ENCODE measurements at places on chromosomes 7 and 10.

DNA sequence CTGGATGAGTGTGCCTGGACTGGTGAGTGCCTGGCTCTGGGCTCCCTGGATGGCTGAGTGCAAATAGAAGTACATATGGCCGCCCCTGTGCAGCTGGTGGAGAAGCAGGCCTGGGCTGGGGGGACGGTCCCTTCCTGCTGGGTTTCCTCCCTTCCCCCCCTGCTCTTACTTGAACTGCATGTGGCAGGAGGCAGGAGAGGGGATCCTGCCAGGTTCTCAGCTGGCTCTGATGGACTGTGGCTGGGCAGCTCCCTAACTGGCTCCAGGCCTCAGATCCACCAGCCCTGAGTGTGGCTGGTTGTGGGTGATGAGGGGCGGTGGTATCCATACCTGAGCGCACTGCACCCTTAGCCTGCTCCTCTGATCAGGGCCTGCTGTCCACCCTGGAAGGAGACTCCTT, 26.9 kb downstream of the ADCY1 start:
- no peak for DNase-seq

DNA sequence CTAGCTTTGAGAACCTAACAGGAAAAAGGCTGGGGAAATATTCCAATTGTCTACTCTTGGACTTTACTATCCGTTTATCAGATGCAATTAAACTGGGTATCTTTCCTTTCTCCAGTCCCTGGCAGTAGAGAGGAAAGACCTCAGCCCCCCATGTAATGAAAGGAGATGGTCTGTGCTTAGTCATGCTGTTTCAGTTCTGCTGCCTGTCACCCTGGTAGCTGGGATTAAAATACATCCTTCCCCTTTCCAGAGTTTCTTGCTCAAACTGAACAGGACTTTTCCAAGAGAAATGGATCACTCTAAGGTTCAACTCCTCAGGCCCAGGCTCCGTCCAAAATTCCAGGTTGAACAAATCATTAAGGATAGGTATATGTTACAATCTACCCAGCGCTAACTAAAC, 202.9 kb downstream of the PTEN start:
- no peak for DNase-seq

GRCh38 chr10:44982114-44982460, 3.5 kb upstream of the DEPP1 start:
- DNase-seq: no peak

DNA sequence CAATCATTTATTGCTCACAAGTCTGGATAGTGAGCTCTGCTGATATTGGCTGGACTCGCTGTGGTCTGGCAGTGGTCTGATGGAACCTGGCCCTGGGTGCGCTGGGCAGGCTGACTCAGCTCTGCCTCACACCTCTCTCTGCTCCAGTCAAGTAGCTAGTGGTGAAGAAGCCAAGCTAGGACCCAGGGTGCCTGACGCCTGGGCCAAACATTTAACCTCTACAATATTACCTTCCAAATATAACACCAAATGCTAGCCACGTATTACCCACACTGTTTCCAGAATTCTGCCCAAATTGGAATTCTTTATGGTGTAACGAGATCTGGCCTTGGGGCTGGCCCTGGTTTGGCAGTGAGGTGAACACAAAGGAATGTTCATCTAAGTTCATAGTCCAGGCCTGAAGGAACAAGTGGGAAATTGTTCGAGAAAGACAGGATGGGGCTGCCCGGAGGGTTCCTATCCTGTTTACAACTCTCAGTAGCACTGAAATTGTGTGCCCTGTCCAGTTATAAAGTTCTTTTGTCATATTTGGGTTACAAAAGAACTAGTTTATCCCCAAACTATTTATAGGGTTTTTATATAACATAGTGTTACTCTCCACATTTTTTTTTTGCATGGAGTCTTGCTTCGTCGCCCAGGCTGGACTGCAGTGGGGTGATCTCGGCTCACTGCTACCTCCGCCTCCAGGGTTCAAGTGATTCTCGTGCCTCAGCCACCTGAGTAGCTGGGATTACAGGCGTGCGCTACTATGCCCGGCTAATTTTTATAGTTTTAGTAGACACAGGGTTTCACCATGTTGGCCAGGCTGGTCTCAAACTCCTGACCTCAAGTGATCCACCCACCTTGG, 16.3 kb downstream of the OR2AE1 start:
- DNase-seq: no peak

DNA sequence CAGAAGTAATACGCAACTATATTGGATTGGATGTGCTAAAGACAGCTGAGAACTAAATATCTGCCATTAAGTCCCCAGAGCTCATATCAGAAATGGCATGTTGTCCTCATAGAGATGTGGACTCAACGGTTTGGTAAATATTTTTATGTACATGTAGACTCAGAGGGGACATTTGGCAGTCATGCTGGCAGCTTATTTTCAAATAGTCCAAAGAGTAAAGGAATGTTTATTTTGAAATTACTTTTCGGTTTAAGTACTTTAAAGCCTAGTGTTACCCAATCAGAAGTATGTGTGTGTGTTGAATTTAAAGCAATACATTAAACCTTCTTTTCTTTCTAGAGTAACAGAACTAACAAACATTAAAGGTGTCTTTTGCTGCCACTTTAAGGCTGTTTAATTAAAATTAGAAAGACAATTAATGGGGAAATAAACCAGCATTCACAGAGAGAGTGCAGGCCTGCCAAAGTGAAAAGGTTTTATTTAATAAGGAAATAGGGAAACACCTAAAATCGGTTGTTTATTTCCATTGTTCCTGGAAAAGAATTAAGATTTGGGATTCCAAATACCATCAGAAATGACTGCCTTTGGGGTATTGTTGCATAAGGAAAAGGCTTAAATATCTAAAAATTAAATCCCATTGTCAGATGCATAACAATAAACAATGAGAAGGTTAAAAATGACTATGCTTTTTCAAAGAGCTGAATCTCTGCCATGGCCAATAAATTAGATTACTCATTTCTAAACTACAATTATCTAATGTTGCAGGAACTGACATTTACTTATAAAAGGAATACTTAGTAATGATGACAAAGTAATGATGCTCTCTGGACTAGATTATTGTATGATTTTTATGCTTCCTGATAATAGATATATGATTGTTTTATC, 113.4 kb upstream of the AHR start:
- DNase-seq: no peak

DNA sequence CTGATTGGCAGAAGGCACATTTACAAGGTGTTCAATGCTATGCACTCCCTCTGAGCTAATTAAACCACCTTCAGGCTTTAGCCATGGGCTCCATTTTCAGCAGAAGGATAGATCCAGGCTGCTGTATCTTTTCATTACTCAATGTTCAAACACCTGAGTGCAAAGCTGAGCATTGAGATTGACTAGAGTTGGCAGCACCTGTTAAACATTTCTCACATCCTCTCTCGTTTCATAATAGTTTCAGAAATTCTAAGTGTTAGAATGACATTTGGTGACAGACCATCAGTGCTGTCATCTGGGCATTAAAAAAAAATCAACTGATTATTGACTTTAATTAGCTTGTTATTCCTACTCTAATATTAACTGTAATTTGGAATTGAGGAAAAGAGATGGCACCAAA, 187.1 kb upstream of the SEMA3E start:
- no peak for DNase-seq

DNA sequence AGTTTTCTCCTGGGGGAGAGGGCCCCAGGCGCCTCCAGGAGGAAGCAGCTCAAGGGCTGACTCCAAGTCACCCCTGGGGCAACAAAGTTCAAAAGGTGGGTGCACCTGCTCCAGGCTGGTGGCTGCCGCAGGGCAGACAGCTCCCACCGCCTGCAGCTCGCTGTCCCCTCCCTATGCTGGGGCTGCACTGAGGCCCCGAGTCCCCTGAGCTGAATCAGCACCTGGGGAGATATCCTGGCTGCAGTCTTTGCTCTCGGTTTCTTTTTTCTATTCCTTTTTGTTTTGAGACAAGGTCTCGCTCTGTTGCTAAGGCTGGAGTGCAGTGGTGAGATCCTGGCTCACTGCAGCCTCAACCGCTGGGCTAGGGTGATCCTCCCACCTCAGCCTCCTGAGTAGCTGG, 183.4 kb downstream of the DNAJB6 start:
- no peak for DNase-seq

DNA sequence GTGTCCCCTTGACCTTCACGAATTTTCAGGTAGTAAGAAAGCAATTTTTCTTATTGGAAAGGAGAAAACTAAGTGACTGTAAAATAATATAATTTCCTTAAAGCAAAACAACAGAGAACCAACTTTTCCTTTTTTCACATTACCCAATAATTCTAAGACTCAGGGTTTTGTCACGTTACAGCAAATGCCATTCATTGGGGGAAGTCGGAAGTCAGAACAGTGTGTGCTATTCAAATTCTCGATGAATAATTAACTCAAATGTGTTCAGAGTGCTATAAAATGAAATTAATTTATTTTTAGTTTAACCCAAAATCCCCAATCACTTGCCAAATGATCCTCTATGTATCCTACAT, 40.0 kb downstream of the DIP2C start:
- no peak for DNase-seq

DNA sequence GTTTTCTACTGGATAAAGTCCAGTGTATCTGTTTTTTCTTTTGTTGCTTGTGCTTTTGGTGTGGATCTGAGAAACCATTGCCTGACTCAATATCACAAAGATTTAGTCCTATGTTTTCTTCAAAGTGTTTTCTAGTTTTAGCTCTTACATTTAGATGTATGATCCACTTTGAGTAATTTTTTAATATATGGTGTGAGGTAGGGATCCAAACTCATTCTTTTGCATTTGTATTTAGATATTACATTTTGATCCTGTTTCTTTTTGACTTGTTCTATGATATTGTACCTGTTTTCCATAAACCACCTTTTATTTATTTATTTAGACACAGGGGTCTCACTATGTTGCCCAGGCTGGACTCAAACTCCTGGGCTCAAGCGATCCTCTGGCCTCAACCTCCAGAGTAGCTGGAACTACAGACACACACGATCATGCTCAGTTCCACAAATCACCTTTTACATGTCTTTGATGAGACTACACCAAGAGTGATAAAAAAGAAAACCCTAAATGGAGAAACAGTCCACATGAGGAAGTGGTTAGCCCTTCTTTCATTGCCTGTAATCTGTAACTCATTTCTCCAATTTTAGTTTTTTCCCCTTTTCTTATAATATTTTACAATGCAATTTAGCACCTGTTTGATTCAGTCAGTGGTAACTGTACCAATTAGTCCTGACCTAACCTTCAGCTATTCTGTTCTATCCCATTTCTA, 86.0 kb downstream of the SLC37A3 start:
- no peak for DNase-seq

DNA sequence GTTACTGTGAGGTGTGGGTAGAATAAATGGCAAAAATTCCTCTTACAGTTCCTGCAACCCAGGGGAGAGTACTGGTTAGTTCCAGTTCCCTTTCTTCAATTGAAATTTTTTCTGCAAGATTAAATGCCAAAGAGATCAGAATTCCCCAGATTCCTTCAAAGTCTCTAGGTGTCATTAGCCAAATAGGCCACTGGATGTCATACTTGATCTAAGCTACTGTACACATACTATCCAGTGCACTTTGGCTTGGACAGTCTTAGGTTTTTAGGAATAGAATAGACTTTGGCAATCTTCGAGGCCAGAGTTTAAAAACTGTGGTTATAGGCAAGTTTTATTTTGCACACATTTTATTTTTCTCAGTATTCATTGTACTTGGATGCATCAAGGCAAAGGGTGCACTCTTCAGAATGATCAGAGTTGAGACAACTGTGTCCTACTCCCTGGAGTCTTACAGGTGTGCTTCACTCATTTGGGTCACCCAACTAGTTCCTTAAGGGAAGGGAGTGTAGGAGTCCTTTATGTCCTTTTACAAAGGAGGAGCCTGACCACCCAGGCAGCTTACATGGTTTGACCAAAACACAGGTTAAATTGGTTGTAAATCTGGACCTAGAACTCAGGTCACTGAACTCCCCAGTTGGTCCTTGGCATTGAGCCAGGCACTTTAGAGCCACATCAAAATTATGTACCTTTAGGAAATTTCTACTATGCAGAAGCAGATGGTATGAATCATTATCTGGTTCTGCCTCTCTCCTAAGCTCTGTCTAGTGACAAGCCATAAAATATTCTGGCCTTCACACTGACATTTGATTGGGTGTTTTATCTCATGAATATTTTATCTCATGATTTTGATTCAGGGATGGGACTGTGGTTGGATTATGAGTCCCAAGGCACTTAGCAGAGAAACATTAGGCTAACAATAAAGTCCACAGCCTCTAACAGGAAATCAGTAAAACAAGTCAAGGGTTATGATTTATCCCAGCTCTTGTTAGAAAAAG, 49.5 kb downstream of the ASAH2B start:
- no peak for DNase-seq

- no peak for DNase-seq
These were observed 162.3 kb downstream of the BAMBI start for GRCh38 chr10:28839600-28840007.

DNA sequence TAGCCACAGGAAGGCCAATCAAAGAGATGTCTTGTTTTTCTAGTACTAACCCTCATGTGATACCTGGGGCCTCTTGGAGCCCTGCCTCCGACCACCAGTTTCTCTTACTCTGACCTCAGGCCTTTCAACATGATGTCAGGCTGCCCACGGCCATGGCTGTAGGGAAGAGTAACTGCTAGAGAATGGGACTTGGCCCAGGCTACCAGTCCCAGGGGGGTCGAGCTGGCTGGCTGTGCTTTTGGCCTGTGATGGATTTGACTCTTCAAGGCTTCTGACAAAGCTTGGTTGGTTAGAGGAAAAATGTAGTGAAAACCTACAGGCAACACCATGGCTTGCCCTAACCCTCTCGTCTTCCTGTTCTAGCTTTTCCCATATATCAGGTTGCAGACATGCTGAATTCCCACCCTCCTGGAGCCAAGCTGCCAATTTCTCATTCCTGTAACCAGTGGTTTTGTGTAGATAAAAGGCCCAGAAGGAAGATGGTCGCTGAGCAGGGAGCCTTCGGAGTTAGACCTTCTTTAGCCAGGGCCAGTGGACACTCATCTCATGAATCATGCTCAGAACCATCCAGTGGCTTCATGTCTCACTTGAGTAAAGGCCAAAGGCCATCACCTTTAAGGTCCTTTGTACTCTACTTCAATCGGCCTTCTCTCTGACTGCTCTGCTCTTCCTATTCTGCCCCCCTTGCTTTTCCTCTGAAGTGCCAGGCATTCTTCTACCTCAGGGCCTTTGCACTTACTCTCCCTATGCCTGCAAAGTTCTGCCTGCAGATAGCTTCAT, 19.7 kb downstream of the SUFU start:
- DNase-seq: no peak

GRCh38 chr10:44380829-44381600, 3.9 kb downstream of the CXCL12 start:
- DNase-seq: no peak

- no peak for DNase-seq
These were observed 519 bp downstream of the PITRM1 start for GRCh38 chr10:3172081-3172445.

- no peak for DNase-seq
These were observed 17.2 kb downstream of the SGPL1 start for GRCh38 chr10:70832852-70833528.

DNA sequence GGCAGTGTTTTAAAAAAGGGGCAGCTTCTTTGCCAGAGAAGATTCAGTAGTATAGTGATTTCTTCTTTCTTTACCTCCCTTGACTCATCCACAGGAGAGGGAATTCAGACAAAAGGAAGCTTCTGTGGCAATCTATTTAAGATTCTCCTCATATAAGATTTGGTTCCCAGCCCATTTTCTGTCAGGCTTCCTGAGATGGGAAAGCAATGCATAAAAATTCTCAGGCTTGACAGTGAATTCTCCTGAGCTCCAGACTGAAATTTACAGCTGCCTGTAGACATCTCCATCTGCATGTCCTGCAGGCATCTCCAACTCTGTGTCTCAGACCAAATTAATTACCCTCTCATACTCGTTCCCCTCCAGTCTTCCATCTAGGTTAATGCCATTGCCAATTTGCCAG, 72.8 kb downstream of the TSPAN12 start:
- no peak for DNase-seq

- DNase-seq: no peak
These were observed 28.3 kb downstream of the C10orf71 start for GRCh38 chr10:49327036-49327813.

Data from right kidney (tissue), 9 donors.